ENCODE measurements at places on chromosomes 11 and 22. TPM values are rescaled to one million over a fixed set of nuclear protein-coding genes. Genes with fewer than 3 reads are reported as not detected.

The CRYBA4 gene
- total RNA-seq, result not detected

The MGAT3 gene
- 0.13 TPM for total RNA-seq

The CCDC90B gene
- 62.9 TPM for total RNA-seq

The RIMBP3C gene
- total RNA-seq, result 0.32 TPM

The MS4A8 gene
- not detected for total RNA-seq

The KDM4E gene
- not detected for total RNA-seq

The CECR2 gene
- total RNA-seq, result under 0.01 TPM

The UCP2 gene
- total RNA-seq, result 5.1 TPM

The CNTF gene
- total RNA-seq, result 1.5 TPM

The DDX25 gene
- total RNA-seq, result not detected

The OR5A1 gene
- not detected for total RNA-seq

The MRPL48 gene
- total RNA-seq, result 22.1 TPM

The CHRM1 gene
- not detected for total RNA-seq

The OTOG gene
- not detected for total RNA-seq

The ACTN3 gene
- total RNA-seq, result under 0.01 TPM

The INSC gene
- total RNA-seq, result 0.97 TPM

The GLB1L2 gene
- 0.91 TPM for total RNA-seq

The TPH1 gene
- 0.52 TPM for total RNA-seq

The PLAAT3 gene
- total RNA-seq, result 14.9 TPM

The IRAG1 gene
- 2.1 TPM for total RNA-seq

The RAB3IL1 gene
- 8.5 TPM for total RNA-seq

The RAG1 gene
- total RNA-seq, result 0.86 TPM

The DCDC1 gene
- 1.6 TPM for total RNA-seq

The NAV2 gene
- 25.5 TPM for total RNA-seq

The ADM2 gene
- total RNA-seq, result 3.0 TPM

The SCGB1C1 gene
- total RNA-seq, result not detected

The RIBC2 gene
- 0.76 TPM for total RNA-seq

The CASP5 gene
- total RNA-seq, result not detected

The FLRT1 gene
- 0.11 TPM for total RNA-seq

The EMID1 gene
- 0.76 TPM for total RNA-seq

The DUSP8 gene
- total RNA-seq, result 0.39 TPM
